D721Med (cell line): ENCODE measurements at places on chromosomes 6 and 20.
A peak's percentile ranks its signal among the peaks of the same experiment; 100 is the strongest.

GRCh38 chr6:52545406-52546119, 31.3 kb downstream of the TRAM2 start:
- DNase-seq, result no peak

GRCh38 chr6:161660666-161661571, 387.1 kb upstream of the AGPAT4 start:
- no peak for DNase-seq

DNA sequence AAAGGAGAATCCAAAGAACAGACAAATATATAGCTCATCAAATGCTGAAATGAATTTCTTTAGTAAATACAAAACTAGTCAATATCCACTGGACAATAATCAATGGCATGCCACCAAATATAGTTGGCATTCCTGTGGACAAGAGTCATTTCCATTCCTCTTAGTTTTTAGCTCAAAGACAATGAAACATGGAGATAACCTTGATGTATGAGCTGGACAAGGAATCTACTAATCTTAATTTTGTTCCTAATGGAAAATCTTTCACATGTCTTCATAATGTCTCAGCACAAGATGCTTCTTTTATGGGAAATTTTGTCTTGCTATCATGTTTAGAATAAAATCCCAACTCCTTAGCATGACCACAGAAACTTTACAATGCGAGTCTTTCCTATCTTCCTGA, 87.8 kb downstream of the PFDN4 start:
- DNase-seq, result no peak

GRCh38 chr6:30700340-30700739, 9.6 kb upstream of the NRM start:
- no peak for DNase-seq

GRCh38 chr20:48682529-48683363, 145.1 kb downstream of the PREX1 start:
- DNase-seq, result peak; percentile 74

DNA sequence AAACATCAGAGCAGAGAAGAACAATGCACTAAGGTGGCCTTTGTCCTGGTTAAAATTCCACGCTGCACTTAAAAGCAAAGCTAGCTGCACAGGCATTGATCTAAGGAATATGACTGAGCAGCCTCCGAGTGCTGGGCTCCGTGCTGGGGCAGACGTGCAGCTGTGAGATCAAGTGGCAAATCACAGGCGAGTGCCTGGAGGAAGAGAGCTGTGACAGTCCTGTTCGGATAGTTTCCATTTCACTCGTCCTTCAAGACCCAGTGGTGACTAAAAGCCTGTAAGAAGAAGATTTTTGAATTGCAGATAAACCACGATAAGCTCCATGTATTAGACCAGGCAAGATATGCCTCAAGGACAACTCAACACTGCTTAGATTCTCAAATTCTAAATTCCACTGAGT, 247.9 kb downstream of the ANKRD60 start:
- no peak for DNase-seq
